Activated CD4-positive, alpha-beta T cell treated with anti-CD3 and anti-CD28 coated beads, Interleukin-2, amount 50 U/mL, for 4 hours (primary cell): ENCODE measurements at places on chromosomes 5 and 9.

GRCh38 chr5:143135832-143136551 is 267.5 kb downstream of the NR3C1 start:
- DNase-seq, result no peak

- DNase-seq, result no peak
Observed at GRCh38 chr5:40233268-40233667, 446.4 kb upstream of the PTGER4 start.

DNA sequence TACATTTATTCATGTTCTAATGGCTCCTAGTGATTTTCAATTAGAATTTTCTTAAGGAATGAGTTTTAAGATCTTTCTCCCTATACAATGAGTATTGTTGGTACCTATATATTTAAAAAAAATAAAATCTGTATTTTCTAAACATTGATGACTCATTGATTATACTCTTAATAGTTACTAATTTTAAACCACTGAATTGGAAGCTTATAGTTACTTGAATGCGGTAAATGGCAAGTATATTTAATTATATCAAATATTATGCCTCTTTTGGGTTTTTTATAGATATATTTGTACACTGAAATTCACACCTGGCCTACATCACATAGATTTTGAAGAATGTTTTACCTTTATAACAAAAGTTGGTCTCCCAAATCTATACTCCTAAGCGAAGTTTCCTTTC is 38.9 kb upstream of the ALDH1A1 start:
- DNase-seq, result no peak

- DNase-seq, result no peak
Observed at GRCh38 chr5:160423099-160423498, 1.4 kb downstream of the PTTG1 start.

DNA sequence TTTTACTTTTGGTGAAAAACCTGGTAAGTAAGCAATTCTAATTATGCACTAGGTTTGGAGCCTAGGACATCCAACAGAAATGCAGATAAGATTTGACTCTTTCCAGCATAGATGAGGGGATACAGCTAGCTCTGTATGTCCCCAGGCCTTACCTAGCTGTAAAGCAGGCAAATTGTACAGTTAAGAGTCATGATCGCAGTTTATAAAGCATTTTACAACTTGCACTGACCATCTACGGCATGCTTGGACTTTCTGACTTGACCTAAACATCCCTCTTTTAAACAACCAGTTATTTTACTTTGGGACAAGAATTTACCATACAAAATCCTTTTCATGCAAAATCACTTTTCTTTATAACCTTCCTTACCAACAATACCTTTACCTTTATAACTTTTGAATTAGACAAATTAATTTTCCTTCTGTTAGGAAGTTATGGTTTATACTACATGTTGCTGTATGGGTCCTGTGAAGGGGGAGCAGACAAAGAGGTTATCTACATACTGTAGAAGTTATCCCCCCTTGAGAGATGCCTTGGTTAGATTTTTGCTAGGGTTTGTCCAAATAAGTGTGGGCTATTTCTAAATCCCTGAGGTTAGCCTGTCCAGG is 36.8 kb downstream of the FGD3 start:
- DNase-seq, result no peak

DNA sequence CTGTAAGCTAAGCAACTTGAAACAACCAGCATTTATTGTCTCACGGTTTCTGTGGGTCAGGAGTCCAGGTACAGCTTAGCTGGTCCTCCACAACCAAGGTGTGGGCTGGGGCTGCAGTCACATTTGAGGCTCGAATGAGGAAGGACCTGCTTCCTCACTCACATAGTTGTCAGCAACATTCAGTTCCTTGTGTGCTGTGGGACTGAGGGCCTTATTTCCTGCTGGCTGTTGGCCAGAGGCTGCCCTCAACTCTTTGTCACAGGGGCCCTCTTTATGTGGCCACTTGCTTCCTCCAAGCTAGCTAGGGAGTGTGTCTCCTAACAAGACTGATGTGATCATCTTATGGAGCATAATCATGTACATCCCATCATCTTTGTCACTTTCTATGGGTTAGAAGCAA is 29.2 kb upstream of the SEMA4D start:
- DNase-seq, result no peak

DNA sequence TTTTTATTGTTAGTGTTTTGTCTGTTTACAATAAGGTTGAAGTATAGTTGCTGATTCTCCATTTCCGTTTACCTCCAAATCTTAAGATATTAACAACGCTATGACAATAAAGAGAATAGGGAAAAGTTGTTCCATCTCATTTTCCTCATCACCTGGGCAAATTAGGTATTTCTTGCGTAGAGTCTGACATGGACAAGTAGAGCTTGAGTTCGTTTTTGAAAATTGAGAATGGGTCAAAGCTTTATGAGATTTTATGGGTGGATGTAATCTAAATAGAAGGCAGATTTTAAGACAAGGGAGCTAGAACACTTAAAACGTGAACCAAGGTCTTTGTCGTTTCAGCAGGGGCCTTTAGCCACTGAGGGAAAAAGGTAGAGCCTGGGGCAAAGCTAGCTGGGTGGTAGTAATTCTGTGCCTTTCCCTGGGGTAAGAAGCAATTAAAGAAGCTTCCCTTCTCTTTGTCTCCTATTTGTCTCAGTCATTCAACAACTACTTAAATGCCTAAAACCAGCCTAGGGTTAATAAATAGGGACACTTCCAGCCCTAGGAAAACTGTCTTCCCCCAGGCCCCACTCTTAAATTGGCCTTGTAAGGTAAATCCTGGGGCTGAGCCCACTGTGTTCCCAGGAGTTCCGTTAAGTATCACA is 551 bp upstream of the CAAP1 start:
- DNase-seq, result no peak

DNA sequence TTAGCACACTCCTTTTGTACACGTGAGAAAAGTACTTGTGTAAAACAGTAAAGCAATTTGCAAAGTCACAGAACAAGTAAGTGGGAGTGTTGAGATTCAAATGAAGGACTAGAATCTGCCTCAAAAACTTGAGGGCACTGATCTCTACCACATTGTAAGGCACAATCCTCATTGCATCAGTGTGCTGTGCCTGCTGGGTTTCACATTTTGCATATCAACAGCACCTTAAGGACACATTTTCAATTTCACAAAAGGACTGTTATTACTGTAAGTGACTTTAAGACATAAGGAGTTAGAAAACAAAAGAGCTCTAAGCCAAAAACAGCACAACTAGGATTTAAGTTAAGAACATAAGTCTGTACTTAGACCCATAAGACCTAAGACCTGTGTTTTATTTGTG is 44.7 kb upstream of the HK3 start:
- no peak for DNase-seq

- DNase-seq, result no peak
Observed at GRCh38 chr5:111347021-111347420, 122.8 kb downstream of the CAMK4 start.
